ENCODE measurements at places on chromosomes 7 and 10. TPM values are rescaled to one million over a fixed set of nuclear protein-coding genes. Genes with fewer than 3 reads are reported as not detected.

The TRRAP gene
- total RNA-seq = 41.0 TPM

- H3K36me3 ChIP-seq = no peaks in the 10 kb centered on the region
- H3K27ac ChIP-seq = no peak overlapping the region
- peaks cover 11% of the 10 kb centered on the region for H3K4me1 ChIP-seq
- no peak for DNase-seq
- no peak overlapping the region for H3K4me3 ChIP-seq
These were observed 3.2 kb downstream of the BZW2 start for GRCh38 chr7:16649196-16649595.

DNA sequence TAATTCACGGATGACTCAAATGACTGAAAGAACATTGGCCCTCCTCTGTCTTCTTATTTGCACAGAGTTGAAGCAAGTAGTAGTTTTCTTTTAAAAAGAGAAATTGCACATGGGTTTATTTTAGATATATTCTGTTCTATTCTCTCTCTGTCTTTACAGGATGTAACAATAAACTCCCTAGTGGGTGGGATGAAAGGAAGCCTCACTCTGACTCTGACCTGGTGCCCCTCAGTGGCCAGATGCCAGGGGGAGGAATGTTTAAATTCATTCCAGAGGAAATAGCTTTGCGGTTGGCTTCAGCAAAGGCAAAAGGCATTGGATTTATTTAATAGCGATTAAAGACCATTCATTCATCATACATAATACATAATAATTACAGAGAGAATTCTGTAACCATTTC lies 156.4 kb upstream of the MTPN start:
- H3K4me3 ChIP-seq = no peak overlapping the region
- no peak overlapping the region for H3K27ac ChIP-seq
- DNase-seq = no peak
- H3K27me3 ChIP-seq = no peaks in the 10 kb centered on the region

GRCh38 chr10:77371848-77372799 lies 265.5 kb downstream of the KCNMA1 start:
- H3K36me3 ChIP-seq = no peaks in the 10 kb centered on the region
- H3K27ac ChIP-seq = no peak overlapping the region
- no peaks in the 10 kb centered on the region for H3K27me3 ChIP-seq
- H3K4me3 ChIP-seq = no peak overlapping the region

GRCh38 chr10:2475711-2476217 lies 591.6 kb upstream of the PFKP start:
- H3K4me3 ChIP-seq = no peak overlapping the region
- H3K4me1 ChIP-seq = no peaks in the 10 kb centered on the region
- no peak for DNase-seq

- H3K27me3 ChIP-seq = no peaks in the 10 kb centered on the region
- H3K36me3 ChIP-seq = no peaks in the 10 kb centered on the region
- peaks cover 42% of the 10 kb centered on the region for H3K4me1 ChIP-seq
- H3K27ac ChIP-seq = peak overlapping the region; percentile 32
- peak; percentile 55 for DNase-seq
These were observed 18.0 kb downstream of the SEMA3C start for GRCh38 chr7:80900583-80901576.

The ANXA8 gene
- 9.8 TPM for total RNA-seq

The ERVW-1 gene
- total RNA-seq = not detected

The VDAC2 gene
- 110 TPM for total RNA-seq

Data from tibial nerve (tissue), 4 donors.